ENCODE measurements at places on chromosomes 2 and 18.

GRCh38 chr2:241412144-241412543 is 56.1 kb downstream of the FARP2 start:
- peaks cover 12% of the 10 kb centered on the region for H3K36me3 ChIP-seq
- H3K4me1 ChIP-seq: peaks cover 21% of the 10 kb centered on the region
- no peaks in the 10 kb centered on the region for H3K27me3 ChIP-seq
- H3K27ac ChIP-seq: peak overlapping the region; percentile 58

DNA sequence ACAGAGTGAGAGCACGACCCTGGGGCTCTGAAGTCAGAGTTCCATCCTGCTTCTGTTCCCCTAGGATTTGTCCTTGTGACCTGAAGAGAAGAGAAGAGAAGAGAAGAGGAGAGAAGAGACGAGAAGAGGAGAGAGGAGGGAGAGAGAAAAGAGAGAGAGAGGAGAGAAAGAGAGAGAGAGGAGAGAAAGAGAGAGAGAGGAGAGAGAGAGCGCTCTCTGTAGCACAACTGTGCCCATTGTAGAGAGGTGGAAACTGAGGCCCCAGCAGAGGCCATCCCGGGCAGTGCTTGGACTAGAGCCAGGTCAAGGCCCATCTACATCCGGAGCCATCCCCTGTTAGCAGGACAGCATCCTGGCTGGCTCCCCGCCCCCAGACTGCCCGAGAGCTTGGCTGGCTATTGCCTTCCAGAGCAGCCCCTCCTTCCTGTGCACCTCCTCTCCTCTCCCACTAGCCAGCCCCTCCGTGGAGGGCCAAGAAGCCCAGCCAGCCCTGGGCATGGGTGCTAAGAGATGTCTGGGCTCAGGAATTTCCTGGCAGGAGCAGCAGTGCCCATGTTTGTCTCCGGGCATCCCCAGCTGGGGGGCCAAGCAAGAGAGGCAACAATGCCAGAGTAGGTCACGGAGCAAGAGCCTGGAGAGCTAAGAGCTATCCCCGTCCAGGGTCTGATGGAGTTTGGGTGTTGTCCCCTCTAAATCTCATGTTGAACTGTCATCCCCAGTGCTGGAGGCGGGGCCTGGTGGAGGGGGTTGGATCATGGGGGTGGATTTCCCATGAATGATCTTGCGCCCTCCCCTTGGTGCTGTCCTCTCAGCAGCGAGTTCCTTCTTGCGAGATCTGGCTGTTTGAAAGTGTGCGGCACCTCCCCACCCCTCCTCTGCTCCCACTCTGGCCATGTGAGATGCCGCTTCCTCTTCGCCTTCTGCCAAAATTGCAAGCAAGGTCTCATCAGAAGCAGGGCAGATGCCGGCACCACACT is 18.2 kb upstream of the GPR55 start:
- no peak overlapping the region for H3K27ac ChIP-seq
- no peaks in the 10 kb centered on the region for H3K4me1 ChIP-seq
- DNase-seq: no peak
- no peaks in the 10 kb centered on the region for H3K36me3 ChIP-seq
- H3K4me3 ChIP-seq: no peak overlapping the region

GRCh38 chr18:57595347-57595746 is 8.8 kb upstream of the FECH start:
- H3K27ac ChIP-seq: no peak overlapping the region
- no peak for DNase-seq
- H3K27me3 ChIP-seq: no peaks in the 10 kb centered on the region

DNA sequence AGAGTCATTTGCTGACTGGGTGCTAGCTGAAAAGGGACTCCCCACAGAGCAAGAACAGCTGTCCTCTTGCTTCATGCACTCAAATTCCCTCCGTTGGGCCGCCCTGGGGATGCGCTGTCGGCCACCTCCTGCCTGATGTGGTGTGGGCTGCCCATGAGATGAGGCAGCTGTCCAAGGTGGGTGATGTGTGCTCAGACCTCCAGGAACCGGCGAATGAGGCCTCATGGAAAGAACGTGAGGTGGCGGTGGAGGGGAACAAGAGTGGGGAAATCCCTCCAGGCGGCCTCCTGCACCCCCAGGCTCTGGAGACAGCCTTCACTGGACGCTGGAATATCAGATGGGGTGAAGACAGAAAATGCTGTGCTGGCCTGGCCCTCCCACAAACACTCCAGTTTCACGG is 79.8 kb downstream of the LONRF2 start:
- H3K27ac ChIP-seq: no peak overlapping the region
- H3K4me1 ChIP-seq: no peaks in the 10 kb centered on the region
- no peak for DNase-seq

DNA sequence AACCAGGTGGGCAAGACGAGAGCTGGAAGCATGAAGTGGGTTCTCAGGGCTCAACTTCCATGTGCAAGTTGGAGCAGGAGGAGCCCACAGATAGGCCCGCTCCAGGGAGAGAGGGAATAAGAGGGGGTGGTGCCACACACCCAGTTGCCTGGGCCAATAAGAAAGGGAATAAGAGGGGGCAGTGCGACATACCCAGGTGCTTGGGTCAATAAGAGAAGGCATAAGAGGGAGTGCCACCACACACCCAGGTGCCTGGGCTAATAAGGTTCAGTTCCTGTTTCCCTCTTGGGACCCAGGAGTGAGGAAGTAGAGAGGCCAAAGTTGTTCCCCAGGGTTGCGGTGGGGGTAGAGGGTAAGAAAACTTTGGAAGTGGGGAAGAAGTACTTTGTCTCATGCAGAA is 127.5 kb downstream of the LAMA3 start:
- no peak overlapping the region for H3K27ac ChIP-seq
- H3K4me1 ChIP-seq: no peaks in the 10 kb centered on the region
- no peaks in the 10 kb centered on the region for H3K27me3 ChIP-seq
